ENCODE measurements at places on chromosomes 12 and 14.

DNA sequence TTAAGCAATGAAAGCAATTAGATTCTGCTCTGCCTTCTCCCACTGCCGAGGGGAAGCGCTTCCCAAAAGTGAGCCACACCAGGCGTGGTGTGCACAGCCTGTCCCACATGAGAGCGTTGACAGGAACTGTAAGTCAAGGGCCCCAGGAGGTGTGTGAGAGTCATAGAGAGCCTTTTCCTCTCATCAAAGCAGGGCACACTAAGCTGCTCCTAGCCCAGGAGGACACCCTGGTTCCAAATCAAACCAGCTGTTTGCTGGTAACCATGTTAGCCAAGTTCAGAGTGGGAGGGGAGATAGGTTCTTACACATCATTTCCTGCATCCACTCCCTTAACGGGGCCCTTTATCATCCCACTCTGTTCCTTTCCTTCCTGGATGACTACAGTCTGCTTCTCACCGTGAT is 98.3 kb downstream of the SPTSSA start:
- no peak overlapping the region for H3K4me3 ChIP-seq
- H3K4me1 ChIP-seq: no peaks in the 10 kb centered on the region
- no peak overlapping the region for H3K27ac ChIP-seq
- DNase-seq: no peak
- no peaks in the 10 kb centered on the region for H3K27me3 ChIP-seq
- H3K36me3 ChIP-seq: no peaks in the 10 kb centered on the region

- no peak overlapping the region for H3K27ac ChIP-seq
- H3K36me3 ChIP-seq: no peaks in the 10 kb centered on the region
- H3K4me1 ChIP-seq: no peaks in the 10 kb centered on the region
- H3K27me3 ChIP-seq: no peaks in the 10 kb centered on the region
- DNase-seq: peak; percentile 56
Observed at GRCh38 chr12:104790296-104791125, 167.6 kb downstream of the SLC41A2 start.

GRCh38 chr12:121828306-121828705 is 24.5 kb downstream of the SETD1B start:
- H3K36me3 ChIP-seq: peaks cover 47% of the 10 kb centered on the region
- no peaks in the 10 kb centered on the region for H3K27me3 ChIP-seq
- H3K4me3 ChIP-seq: no peak overlapping the region
- H3K4me1 ChIP-seq: no peaks in the 10 kb centered on the region

GRCh38 chr12:76346798-76347420 is 1.3 kb downstream of the BBS10 start:
- peak overlapping the region; percentile 23 for H3K27ac ChIP-seq
- peaks cover 2% of the 10 kb centered on the region for H3K4me1 ChIP-seq
- H3K4me3 ChIP-seq: peak overlapping the region; percentile 97
- H3K27me3 ChIP-seq: no peaks in the 10 kb centered on the region
- no peak for DNase-seq

DNA sequence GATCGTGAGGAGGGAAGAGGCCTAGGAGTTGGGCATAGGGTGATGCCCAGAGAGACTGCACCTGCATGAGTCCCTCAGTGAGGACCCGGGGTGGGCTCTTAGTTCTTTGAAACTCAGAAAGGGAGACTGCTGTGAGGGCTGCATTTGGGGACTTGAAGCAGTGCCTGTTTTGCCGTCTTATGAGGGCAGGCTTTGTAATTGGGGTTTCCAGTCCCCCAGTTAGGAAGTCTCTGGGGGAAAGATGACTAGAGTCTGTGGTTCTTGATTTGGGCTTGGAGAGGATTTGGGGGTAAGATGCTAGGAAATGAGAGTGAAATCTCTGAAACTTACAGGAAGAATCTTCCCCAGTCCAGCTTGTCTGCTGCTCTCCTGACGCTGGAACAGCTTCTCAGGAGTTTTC is 99.6 kb downstream of the ARF6 start:
- no peaks in the 10 kb centered on the region for H3K27me3 ChIP-seq
- H3K27ac ChIP-seq: peak overlapping the region; percentile 77
- DNase-seq: no peak
- peaks cover 19% of the 10 kb centered on the region for H3K4me1 ChIP-seq
- no peaks in the 10 kb centered on the region for H3K36me3 ChIP-seq

DNA sequence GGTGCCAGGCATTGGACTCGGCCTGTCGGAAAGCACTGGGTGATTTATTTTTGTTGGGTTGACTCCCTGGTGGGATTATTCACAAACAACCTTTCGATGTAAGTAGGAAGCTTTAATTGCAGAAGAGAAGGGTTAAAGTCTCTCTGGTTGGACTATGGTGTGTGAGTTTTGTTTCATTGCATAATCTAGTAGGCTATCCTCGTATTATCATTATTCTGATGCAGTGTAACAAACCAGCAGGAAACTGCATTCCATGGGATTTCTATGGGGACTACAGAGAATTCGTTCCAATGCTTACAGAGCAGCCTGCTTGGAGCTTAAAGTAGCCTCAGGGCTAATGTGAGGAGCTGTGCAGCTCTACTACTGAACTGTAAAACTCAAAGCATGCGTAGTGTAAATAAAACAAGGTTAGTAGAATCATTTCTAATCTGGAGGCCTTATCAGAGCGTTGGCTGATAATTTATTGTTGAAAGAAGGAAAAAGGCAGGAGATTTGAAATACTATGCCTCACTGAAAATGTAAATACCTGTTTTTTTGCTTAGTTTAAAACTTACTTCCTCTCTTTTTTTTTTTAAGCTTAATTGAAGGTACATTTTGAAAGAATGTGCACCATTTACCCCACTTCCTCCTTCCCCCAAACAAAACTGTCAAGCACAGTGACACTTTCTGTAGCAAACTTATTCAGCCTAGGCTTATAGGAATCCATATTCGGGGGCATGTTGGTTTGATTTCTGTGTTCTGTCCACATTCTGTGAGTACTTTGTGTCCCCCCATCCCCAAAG is 226.7 kb downstream of the NPAS3 start:
- H3K4me3 ChIP-seq: no peak overlapping the region
- H3K27me3 ChIP-seq: no peaks in the 10 kb centered on the region
- H3K4me1 ChIP-seq: no peaks in the 10 kb centered on the region
- H3K27ac ChIP-seq: no peak overlapping the region
- no peaks in the 10 kb centered on the region for H3K36me3 ChIP-seq
- DNase-seq: no peak

GRCh38 chr14:104788161-104788818 is 7.3 kb downstream of the AKT1 start:
- H3K27me3 ChIP-seq: no peaks in the 10 kb centered on the region
- H3K4me3 ChIP-seq: no peak overlapping the region
- H3K36me3 ChIP-seq: no peaks in the 10 kb centered on the region
- peaks cover 78% of the 10 kb centered on the region for H3K4me1 ChIP-seq

- H3K4me3 ChIP-seq: no peak overlapping the region
- H3K36me3 ChIP-seq: no peaks in the 10 kb centered on the region
- DNase-seq: no peak
- H3K4me1 ChIP-seq: peaks cover 1% of the 10 kb centered on the region
- H3K27me3 ChIP-seq: no peaks in the 10 kb centered on the region
- H3K27ac ChIP-seq: no peak overlapping the region
Observed at GRCh38 chr12:76417116-76417515, 68.9 kb upstream of the BBS10 start.

- H3K36me3 ChIP-seq: no peaks in the 10 kb centered on the region
- H3K27ac ChIP-seq: no peak overlapping the region
- no peak overlapping the region for H3K4me3 ChIP-seq
- no peaks in the 10 kb centered on the region for H3K27me3 ChIP-seq
- no peak for DNase-seq
- peaks cover 10% of the 10 kb centered on the region for H3K4me1 ChIP-seq
Observed at GRCh38 chr12:109842021-109842420, 8.8 kb upstream of the TRPV4 start.

- no peak for DNase-seq
- no peaks in the 10 kb centered on the region for H3K27me3 ChIP-seq
Observed at GRCh38 chr12:49471557-49471956, 67.3 kb upstream of the KCNH3 start.

DNA sequence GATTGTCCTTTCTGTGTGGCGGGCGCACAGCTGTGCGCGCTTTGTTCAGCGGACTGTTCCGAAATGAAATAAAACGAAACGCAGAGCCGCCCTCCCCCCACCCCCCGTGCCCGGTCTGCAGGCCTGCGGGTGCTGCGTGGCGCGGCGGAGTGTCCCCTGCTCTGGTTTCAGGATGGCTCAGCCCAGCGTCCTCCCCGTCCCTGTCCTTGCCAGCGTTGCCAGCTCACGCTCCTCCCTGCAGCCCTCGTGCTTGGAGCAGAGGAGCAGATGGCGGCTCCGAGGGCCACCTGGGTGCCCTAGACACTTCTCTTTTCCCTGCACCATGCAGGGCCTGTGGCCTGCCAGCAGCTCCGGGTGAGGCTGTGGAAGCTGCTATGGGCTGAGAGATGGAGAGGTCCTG is 17.5 kb upstream of the BEGAIN start:
- H3K27me3 ChIP-seq: no peaks in the 10 kb centered on the region
- no peak overlapping the region for H3K4me3 ChIP-seq
- no peaks in the 10 kb centered on the region for H3K4me1 ChIP-seq
- H3K36me3 ChIP-seq: no peaks in the 10 kb centered on the region
- no peak overlapping the region for H3K27ac ChIP-seq
- DNase-seq: no peak

DNA sequence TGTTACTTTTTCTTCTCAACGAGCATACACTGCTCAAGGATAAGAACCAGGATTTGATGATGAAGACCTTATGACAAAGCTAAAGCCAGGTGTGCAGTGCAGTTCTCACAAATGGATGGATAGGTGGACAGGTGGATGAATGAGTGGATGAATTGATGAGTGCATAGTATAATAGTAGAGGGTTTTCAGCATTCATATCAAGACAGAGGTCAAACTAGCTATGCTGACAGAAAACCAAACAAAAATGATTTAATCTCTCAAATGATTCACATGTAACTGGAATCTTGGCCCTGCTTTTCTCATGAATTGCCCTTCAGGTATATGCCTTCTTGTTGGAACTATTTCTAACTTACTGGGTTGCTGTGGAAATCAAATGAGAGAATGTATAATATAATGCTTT is 240.9 kb downstream of the BCAT1 start:
- H3K27ac ChIP-seq: no peak overlapping the region
- H3K36me3 ChIP-seq: no peaks in the 10 kb centered on the region
- H3K4me1 ChIP-seq: no peaks in the 10 kb centered on the region
- DNase-seq: no peak

DNA sequence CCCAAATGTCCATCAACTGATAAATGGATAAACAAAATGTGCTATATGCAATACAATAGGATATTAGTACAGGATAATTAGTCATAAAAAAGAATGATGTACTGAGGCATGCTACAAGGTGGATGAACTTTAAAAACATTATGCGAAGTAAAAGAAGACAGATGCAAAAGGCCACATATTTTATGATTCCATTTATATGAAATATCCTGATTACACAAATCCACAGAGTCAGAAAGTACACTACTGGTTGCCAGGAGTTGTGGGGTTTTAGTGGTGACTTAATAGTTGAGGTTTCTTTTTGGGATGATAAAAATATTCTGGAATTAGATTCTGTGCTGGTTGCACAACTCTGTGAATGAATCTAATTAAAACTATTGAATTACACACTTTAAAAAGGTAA is 12.6 kb downstream of the TRIM9 start:
- no peaks in the 10 kb centered on the region for H3K4me1 ChIP-seq
- no peaks in the 10 kb centered on the region for H3K36me3 ChIP-seq
- DNase-seq: no peak
- H3K27ac ChIP-seq: no peak overlapping the region
- H3K27me3 ChIP-seq: no peaks in the 10 kb centered on the region
- H3K4me3 ChIP-seq: no peak overlapping the region

GRCh38 chr12:25135531-25136154 is 59.3 kb downstream of the DNAI7 start:
- H3K36me3 ChIP-seq: no peaks in the 10 kb centered on the region
- no peaks in the 10 kb centered on the region for H3K4me1 ChIP-seq
- no peak for DNase-seq
- H3K4me3 ChIP-seq: no peak overlapping the region
- H3K27me3 ChIP-seq: no peaks in the 10 kb centered on the region

GRCh38 chr12:132185705-132186104 is 41.4 kb downstream of the NOC4L start:
- H3K27ac ChIP-seq: no peak overlapping the region
- DNase-seq: no peak
- H3K36me3 ChIP-seq: no peaks in the 10 kb centered on the region
- no peaks in the 10 kb centered on the region for H3K27me3 ChIP-seq
- H3K4me1 ChIP-seq: peaks cover 16% of the 10 kb centered on the region

DNA sequence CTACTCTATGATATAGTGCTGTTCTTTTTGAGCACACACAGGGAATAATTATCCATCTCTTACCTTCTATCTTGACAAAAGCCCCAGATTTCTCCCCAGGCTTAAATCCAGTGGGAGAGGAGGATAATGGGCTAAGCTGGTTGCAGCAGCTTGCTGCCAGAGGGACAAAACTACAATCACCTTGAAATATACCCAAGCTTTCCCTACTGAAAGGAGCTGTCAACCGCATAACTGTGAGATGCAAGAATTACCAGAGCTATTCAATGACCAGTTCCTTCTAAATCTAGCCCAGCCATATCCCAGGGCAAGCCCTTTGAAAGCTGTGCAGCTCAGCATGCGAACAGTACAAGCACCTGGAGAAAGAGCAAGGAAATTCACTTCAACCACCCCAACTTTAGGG is 943 bp upstream of the MGAT4C start:
- no peaks in the 10 kb centered on the region for H3K4me1 ChIP-seq
- DNase-seq: no peak

GRCh38 chr12:106090591-106091445 is 47.9 kb downstream of the NUAK1 start:
- H3K4me3 ChIP-seq: no peak overlapping the region
- H3K27me3 ChIP-seq: no peaks in the 10 kb centered on the region
- no peaks in the 10 kb centered on the region for H3K36me3 ChIP-seq
- H3K27ac ChIP-seq: no peak overlapping the region
- H3K4me1 ChIP-seq: peaks cover 12% of the 10 kb centered on the region

- peaks cover 5% of the 10 kb centered on the region for H3K4me1 ChIP-seq
- H3K27ac ChIP-seq: no peak overlapping the region
- H3K27me3 ChIP-seq: no peaks in the 10 kb centered on the region
- H3K4me3 ChIP-seq: no peak overlapping the region
Observed at GRCh38 chr12:116303066-116303465, 25.6 kb upstream of the MED13L start.

GRCh38 chr12:39764944-39765560 is 145.4 kb upstream of the ABCD2 start:
- no peak overlapping the region for H3K4me3 ChIP-seq
- H3K27ac ChIP-seq: no peak overlapping the region
- no peaks in the 10 kb centered on the region for H3K4me1 ChIP-seq
- H3K36me3 ChIP-seq: no peaks in the 10 kb centered on the region
- DNase-seq: no peak

- H3K4me3 ChIP-seq: no peak overlapping the region
- no peaks in the 10 kb centered on the region for H3K27me3 ChIP-seq
- peaks cover 15% of the 10 kb centered on the region for H3K4me1 ChIP-seq
- H3K27ac ChIP-seq: no peak overlapping the region
Observed at GRCh38 chr12:22333713-22334409, 646 bp downstream of the ST8SIA1 start.
